MG63 (cell line): ENCODE measurements at places on chromosomes 11 and 22. TPM values are rescaled to one million over a fixed set of nuclear protein-coding genes. Genes with fewer than 3 reads are reported as not detected.

DNA sequence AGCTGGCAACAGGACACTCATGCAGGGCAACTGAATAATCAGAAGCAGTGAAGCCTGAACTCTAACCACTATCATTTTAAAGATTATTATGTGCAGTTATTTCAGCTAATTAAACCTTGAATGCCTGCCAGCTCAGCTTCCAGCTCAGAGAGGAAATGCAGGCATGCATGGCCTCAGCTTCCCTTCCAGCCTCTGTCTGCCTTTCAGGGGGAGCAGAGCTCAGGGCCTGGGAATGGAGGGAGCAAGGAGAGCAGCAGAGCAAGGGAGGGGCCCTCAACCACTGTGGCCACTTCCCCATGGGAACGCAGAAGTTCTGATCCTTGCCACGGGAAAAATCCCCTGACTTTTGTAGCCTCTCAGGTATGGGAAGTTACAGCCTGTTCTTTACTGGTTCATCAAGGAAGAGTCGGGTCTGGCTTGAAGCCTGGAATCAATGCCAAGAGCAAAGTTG lies 32.5 kb upstream of the APLNR start:
- no peak for DNase-seq

The TNNT3 gene
- total RNA-seq = not detected in 2 replicates

GRCh38 chr22:46442217-46442853 lies 95.1 kb downstream of the CELSR1 start:
- no peak for DNase-seq

GRCh38 chr11:2904153-2905052 lies 18.8 kb upstream of the CDKN1C start:
- DNase-seq = no peak

DNA sequence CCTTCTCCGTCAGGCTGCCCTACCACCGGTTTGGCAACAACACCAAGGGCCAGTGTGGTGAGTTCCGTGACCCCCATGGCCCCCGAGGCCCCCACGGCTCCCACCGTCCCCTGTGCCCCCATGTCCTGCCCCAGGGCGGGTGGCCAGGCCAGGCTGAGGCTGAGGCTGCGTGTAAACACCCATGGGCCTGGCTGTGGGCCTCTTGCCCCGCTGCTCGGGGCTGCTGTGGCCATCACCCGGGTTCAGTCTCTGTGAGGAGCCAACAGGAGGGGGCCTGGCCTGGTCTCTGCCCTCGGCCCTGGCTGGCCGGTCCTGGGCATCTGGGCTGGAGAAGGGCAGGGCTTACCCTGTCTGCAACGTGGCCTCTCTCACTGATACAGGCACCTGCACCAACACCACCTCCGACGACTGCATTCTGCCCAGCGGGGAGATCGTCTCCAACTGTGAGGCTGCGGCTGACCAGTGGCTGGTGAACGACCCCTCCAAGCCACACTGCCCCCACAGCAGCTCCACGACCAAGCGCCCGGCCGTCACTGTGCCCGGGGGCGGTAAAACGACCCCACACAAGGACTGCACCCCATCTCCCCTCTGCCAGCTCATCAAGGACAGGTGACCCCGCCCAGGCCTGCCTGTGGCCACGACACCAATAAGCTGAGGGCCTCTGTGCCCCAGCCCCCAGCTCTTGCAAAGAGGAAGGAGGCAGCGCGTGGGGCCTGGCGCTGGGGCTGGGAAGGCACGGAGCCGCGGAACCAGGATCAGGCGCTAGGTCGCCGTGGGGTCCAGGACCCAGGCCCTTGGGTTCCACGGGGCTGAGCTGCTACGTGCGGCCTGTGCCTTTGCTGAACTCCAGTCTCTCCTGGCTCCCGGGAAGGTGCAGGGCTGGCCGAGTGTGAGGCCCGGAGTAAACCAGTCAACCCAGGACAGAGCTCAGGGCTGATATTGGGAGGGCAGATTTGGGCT lies 29.0 kb downstream of the MUC2 start:
- DNase-seq = no peak

- no peak for DNase-seq
Observed at GRCh38 chr11:76406359-76406758, 25.2 kb downstream of the GVQW3 start.

DNA sequence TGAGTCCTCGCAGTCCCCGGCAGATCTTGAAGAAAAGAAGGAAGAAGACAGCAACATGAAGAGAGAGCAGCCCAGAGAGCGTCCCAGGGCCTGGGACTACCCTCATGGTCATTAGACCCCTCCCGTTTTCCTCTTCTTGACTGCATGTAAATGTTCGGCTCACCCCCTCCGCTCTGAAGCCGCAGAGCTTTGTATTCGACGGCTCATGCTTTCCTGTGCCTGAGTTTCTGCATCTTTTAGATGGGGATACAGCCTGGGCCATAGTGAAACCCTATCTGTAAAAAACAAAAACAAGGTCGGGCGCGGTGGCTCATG lies 7.7 kb downstream of the USP18 start:
- DNase-seq = no peak

The PRG3 gene
- total RNA-seq = not detected in 2 replicates
